ENCODE measurements at places on chromosomes 3 and 15.
A peak's percentile ranks its signal among the peaks of the same experiment; 100 is the strongest.

DNA sequence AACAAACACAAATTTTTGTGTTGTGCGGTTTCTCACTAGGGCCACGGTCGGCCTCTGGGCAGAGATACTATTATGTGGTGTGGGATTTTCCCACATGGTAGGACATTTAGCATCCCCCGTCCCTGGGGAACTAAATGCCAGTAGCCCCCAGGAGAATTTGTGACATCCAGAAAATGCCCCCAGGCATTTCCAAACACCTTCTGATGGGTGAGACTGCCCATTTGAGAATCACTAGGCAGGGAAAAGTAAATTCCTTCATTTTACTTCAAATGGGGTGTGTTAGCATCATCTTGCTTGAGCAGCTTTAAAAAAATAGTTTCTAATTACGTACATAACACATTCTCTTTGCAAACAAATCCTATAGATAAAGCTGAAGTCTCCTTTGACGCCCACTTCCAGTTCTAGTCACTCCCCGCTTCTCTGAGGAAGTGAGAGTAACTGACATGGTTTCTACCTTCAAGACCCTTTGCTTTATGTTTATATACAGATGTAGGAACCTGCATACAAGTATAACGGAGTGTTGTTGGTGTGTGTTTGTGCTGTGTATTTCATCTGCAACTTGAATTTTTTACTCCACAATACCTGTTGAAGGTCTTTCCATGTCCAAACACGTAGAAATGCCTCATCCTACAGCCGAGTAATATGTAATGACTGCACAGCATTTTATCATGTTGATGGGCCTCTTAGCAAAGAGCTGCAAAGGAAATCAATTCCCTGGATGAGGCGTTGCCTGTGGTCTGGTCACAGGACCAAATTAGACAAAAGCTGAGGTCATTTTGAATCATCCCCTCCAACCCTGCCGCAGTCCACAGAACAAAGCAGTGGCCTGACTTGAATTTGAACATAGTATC is 31.4 kb upstream of the ZBTB38 start:
- no peak overlapping the region for H3K27ac ChIP-seq
- peaks cover 3% of the 10 kb centered on the region for H3K4me1 ChIP-seq
- DNase-seq = no peak
- H3K4me3 ChIP-seq = no peak overlapping the region

GRCh38 chr3:67940210-67940952 is 286.0 kb upstream of the SUCLG2 start:
- H3K27me3 ChIP-seq = no peaks in the 10 kb centered on the region
- no peak overlapping the region for H3K27ac ChIP-seq
- no peaks in the 10 kb centered on the region for H3K36me3 ChIP-seq
- DNase-seq = no peak

DNA sequence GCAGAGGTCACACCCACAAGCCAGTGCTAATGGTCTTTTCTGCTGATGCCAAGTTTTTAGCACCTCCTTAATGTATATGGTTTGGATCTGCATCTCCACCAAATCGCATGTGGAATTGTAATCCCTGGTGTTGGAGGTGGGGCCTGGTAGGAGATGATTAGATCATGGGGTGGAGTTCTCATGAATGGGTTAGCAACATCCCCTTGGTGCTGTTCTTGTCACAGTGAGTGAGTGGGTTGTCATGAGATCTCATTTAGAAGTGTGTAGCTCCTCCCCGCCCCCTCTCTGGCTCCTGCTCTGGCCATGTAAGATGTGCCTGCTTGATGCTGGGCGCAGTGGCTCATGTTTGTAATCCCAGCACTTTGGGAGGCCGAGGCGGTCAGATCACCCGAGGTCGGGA is 37.3 kb upstream of the KLHL6 start:
- H3K27me3 ChIP-seq = no peaks in the 10 kb centered on the region
- no peaks in the 10 kb centered on the region for H3K36me3 ChIP-seq
- no peak for DNase-seq
- no peak overlapping the region for H3K27ac ChIP-seq
- H3K4me3 ChIP-seq = no peak overlapping the region
- no peaks in the 10 kb centered on the region for H3K4me1 ChIP-seq

DNA sequence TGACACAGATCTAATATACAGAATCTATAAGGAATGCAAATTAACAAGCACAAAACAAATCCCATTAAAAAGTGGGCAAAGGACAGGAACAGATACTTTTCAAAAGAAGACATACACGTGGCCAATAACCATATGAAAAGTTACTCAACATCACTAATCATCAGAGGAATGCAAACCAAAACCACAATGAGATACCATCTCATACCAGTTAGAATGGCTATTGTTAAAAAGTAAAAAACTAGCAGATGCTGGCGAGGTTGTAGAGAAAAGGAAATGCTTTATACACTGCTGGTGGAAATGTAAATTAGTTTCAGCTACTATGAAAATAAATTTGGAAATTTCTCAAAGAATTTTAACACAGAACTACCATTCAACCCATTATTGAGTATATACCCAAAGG is 50.7 kb downstream of the ADAMTS17 start:
- no peaks in the 10 kb centered on the region for H3K36me3 ChIP-seq
- H3K27ac ChIP-seq = no peak overlapping the region
- no peaks in the 10 kb centered on the region for H3K4me1 ChIP-seq
- H3K4me3 ChIP-seq = no peak overlapping the region

GRCh38 chr3:122926322-122926721 is 101.2 kb downstream of the SEMA5B start:
- no peak overlapping the region for H3K4me3 ChIP-seq
- peaks cover 9% of the 10 kb centered on the region for H3K4me1 ChIP-seq
- DNase-seq = peak; percentile 60
- H3K27ac ChIP-seq = no peak overlapping the region
- H3K36me3 ChIP-seq = no peaks in the 10 kb centered on the region

- H3K27ac ChIP-seq = no peak overlapping the region
- peaks cover 13% of the 10 kb centered on the region for H3K4me1 ChIP-seq
- H3K4me3 ChIP-seq = no peak overlapping the region
These were observed 29.0 kb downstream of the PTH1R start for GRCh38 chr3:46906471-46907058.

DNA sequence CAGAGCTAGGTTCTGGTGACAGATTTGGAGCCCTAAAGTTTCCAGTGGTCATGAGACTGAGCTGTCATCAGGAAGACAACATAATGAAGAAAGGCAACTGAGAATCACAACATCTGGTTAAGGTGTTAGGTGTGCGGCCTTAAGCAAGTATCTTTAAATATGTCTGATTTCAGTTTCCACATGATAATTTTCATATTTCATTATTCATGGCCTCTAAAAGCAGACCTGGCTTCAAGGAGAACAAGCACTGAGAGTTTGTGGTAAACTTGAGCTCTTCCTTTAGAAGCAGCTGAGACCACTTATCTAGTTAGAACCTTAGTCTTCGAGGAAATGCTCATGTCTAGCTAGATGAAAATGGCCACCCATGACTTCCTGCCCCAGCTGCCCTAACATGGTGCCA is 25.7 kb upstream of the MYLK start:
- H3K27ac ChIP-seq = no peak overlapping the region
- no peak for DNase-seq
- H3K27me3 ChIP-seq = no peaks in the 10 kb centered on the region
- no peak overlapping the region for H3K4me3 ChIP-seq
- H3K36me3 ChIP-seq = no peaks in the 10 kb centered on the region
- H3K4me1 ChIP-seq = no peaks in the 10 kb centered on the region

- H3K27me3 ChIP-seq = no peaks in the 10 kb centered on the region
- peak overlapping the region; percentile 91 for H3K27ac ChIP-seq
- peak overlapping the region; percentile 80 for H3K4me3 ChIP-seq
- H3K4me1 ChIP-seq = peaks cover 34% of the 10 kb centered on the region
- H3K36me3 ChIP-seq = no peaks in the 10 kb centered on the region
These were observed 1.9 kb downstream of the RAP2B start for GRCh38 chr3:153163756-153164550.

- peaks cover 20% of the 10 kb centered on the region for H3K36me3 ChIP-seq
- no peaks in the 10 kb centered on the region for H3K27me3 ChIP-seq
- H3K4me3 ChIP-seq = no peak overlapping the region
- H3K4me1 ChIP-seq = no peaks in the 10 kb centered on the region
- no peak overlapping the region for H3K27ac ChIP-seq
- DNase-seq = no peak
These were observed 41.1 kb downstream of the GPD1L start for GRCh38 chr3:32147509-32147908.

DNA sequence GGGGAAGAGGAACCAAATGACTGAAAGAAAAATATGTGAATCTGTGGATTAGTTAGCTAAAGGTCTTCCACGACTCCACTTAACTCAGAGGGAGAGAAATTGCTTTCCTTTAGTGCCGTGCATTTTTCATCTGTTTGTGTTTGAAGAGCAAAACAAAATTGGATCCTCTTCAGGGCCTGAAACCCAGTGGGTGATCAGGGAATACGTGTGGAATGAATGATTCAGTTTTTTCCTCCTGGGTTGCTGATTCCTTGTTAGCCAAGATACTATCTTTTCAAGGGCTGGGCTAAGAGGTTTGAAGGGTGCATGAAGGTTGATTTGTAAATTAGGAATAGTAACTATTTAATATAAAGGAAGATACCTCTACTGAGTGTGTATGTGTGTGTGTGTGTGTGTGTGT is 61.0 kb downstream of the TPRG1 start:
- no peak overlapping the region for H3K4me3 ChIP-seq
- no peaks in the 10 kb centered on the region for H3K27me3 ChIP-seq
- DNase-seq = no peak
- no peak overlapping the region for H3K27ac ChIP-seq
- no peaks in the 10 kb centered on the region for H3K4me1 ChIP-seq

DNA sequence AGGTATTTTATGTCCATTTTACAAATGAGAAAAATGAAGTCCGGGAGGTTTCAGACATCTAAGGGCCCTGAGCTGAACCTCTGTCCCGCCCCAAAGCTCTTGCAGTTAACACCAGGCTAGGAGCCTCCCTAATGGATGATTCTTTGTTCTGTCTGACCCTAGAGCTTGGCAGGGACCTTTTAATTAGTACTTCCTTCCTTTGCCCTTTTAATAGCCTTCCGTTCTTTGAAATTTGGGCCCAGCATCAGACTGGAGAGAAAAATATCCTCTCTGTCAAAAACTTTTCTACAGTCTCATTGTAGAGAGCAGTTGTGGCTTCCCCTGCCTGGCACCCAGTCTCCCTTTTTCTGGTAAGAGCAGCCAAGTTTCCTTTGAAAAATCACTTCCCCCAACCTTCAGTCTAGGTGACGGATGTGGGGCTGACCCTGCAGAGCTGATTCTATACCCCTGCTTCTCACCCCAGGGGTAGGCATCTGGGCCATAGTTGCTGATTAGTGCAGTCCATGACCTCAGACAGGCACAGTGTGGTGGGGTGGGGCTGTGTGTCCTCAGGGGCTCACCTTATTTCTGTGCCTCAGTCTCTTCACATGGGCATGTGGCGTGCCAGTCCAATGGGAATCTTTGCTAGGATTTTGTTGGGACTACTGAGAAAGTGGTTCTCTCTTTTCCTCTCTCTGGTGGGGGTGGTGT is 220.4 kb downstream of the ADAMTS9 start:
- H3K27ac ChIP-seq = no peak overlapping the region
- H3K4me1 ChIP-seq = no peaks in the 10 kb centered on the region
- no peak for DNase-seq
- no peaks in the 10 kb centered on the region for H3K27me3 ChIP-seq

- peaks cover 9% of the 10 kb centered on the region for H3K4me1 ChIP-seq
- H3K36me3 ChIP-seq = no peaks in the 10 kb centered on the region
- no peak overlapping the region for H3K27ac ChIP-seq
- H3K4me3 ChIP-seq = no peak overlapping the region
- no peaks in the 10 kb centered on the region for H3K27me3 ChIP-seq
These were observed 334.5 kb upstream of the UMPS start for GRCh38 chr3:124395584-124396338.

GRCh38 chr3:38139191-38139590 is 730 bp downstream of the MYD88 start:
- H3K4me1 ChIP-seq = peaks cover 40% of the 10 kb centered on the region
- H3K27me3 ChIP-seq = no peaks in the 10 kb centered on the region
- peak overlapping the region; percentile 96 for H3K4me3 ChIP-seq
- no peak for DNase-seq

DNA sequence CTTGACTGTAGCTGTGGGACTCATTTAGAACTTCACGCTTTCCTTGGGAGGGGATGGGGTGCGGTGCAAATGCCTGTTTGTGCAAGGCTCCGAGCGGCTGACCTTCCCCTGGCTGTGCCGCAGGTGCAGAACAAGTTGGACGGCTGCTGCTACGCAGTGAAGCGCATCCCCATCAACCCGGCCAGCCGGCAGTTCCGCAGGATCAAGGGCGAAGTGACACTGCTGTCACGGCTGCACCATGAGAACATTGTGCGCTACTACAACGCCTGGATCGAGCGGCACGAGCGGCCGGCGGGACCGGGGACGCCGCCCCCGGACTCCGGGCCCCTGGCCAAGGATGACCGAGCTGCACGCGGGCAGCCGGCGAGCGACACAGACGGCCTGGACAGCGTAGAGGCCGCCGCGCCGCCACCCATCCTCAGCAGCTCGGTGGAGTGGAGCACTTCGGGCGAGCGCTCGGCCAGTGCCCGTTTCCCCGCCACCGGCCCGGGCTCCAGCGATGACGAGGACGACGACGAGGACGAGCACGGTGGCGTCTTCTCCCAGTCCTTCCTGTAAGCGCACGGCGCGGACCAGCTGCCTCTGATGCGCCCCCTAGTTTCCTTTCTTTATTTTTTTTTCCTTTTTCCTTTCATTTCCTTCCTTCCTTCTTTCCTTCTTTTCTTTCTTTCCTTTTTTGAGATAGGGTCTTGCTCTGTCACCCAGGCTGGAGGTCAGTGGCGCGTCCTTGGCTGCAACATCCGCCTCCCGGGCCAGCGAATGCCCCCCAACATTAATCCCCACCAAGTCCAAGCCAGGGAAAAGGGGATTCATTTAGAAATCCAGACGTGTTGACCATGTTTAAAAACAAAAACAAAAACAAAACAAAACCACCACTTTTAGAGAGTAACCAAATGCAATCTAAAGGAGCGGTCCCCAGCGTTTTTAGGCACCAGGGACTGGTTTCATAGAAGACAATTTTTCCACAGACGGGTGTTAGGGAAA is 42.7 kb downstream of the EIF2AK4 start:
- peaks cover 7% of the 10 kb centered on the region for H3K36me3 ChIP-seq
- peak overlapping the region; percentile 76 for H3K27ac ChIP-seq
- H3K4me3 ChIP-seq = peak overlapping the region; percentile 43
- no peaks in the 10 kb centered on the region for H3K27me3 ChIP-seq

Measured in sigmoid colon (tissue), 7 donors.